Fibroblast of skin of back (primary cell): ENCODE measurements at places on chromosomes 5 and 9.

- no peak for DNase-seq
Measured at GRCh38 chr5:80122579-80122978, 87.4 kb downstream of the THBS4 start.

GRCh38 chr5:68215208-68215897, at the start of gene PIK3R1:
TSS of gene PIK3R1 (plus strand) at chr5:68215756. CDS start at chr5:68226676, 10,920 bp downstream.
- peak; percentile 95 for DNase-seq

- no peak for DNase-seq
Measured at GRCh38 chr5:122258241-122258640, 53.8 kb upstream of the SNCAIP start.

- no peak for DNase-seq
Measured at GRCh38 chr5:1784197-1785050, 15.2 kb downstream of the MRPL36 start.

- DNase-seq, result no peak
Measured at GRCh38 chr5:96260009-96260408, 173.0 kb downstream of the PCSK1 start.

GRCh38 chr9:14300040-14300439, 13.9 kb downstream of the NFIB start:
- DNase-seq, result no peak

DNA sequence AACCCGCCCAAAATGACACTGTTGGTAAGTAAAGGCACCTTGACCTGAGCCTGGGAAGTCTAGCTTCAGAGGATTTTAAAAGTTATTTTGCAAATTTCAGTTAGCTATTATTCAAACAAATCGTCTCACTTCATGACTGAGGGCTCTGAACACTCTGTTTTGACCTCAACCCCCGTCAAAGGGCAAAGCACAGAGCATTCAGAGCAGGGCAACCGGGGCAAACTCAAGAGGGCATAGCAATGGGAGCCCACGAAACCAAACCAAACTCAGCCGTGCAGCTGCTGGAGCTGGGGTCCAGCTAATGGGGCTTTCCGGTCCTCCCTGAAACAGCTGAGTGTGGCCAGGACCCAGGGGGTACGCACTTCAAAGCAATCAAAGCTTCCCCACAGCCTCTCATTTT, 1.6 kb downstream of the C9 start:
- no peak for DNase-seq

DNA sequence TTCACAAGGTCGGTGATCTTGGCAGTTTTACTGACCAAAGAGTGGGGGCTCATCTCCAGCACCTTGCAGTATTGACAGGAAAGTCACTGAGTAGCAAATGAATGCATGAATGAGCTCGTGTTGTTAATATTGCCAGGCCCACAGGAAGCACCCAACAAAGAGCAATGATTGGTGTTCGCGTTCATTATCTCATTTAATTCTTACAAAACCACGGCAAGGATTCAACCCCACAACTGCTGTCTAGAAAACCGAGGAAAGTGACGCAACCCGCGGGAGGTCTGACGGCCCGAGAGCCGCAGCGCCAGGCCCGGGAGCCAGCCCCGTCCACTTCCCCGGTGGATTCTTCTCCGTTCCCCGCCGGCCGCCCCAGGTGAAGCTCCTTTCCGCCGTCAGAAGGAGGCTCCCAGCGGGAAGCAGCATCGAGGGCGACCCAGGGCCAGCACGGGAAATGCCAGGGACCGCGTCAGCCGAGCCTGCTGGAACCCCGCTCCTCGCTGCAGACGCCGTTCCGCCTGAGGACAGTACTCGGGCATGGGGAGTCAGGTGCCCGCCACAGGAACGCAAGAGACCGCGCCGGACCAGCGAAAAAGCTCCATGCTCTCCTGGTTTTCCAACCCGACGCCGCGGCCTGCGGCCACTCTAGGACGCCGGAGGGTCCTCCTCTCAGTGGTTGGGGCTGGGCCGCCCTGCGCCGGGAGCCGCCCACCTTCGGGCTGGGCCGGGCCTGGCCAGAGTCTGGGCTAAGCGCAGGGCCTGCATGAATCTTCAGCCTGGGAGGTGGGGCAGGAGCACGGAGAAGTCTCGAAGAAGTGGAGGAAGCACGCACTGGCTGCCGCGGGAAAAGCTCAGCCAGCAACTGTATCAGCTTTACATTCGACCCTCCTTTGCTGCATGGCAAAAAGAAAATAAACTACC, 19.8 kb upstream of the FER start:
- peak; percentile 91 for DNase-seq

DNA sequence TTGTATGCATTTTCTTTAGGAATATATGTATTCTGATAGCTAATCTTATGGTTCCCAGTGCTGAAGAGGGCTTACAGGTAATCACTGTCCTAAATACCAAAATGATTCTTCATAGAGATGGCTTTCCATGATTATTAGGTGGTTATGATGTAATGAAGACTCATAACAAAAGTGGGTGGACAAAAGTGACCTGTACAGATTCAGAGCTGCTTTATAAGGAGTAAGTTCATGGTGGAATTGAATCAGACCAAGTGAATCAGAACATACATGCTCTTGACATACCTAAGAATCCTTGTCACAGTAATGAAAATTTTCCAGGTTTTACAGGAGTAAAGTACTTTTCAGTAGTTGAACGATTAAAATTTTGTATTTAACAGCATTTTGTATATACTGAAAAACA, 105.6 kb downstream of the NIPBL start:
- peak; percentile 22 for DNase-seq

- DNase-seq, result no peak
Measured at GRCh38 chr5:135641734-135642487, 63.1 kb upstream of the CXCL14 start.

DNA sequence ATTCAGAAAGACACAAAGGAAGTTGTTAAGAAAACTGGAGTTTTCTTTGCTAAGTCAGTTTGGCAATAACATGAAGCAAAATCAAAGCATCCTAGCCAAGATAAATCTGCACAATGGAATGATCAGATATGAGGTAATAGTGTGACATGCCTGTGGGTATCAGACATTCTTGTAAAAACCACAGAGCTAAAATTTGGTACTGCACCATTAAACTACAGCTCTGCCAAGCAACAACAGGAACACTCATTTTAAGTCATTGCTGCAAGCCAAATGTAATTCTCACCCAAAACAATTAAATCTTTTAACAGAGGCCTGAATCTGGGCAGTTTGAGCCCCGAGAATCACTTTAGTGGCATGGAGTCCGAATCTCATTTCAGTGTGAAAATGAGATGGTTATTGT, 96.6 kb downstream of the VCAN start:
- peak; percentile 93 for DNase-seq

- DNase-seq, result peak; percentile 71
Measured at GRCh38 chr5:170393235-170393634, 4.1 kb upstream of the KCNMB1 start.

- peak; percentile 21 for DNase-seq
Measured at GRCh38 chr5:160311491-160312133, 752 bp downstream of the CCNJL start.

- peak; percentile 54 for DNase-seq
Measured at GRCh38 chr5:58898006-58898405, 315.1 kb downstream of the RAB3C start.

- DNase-seq, result peak; percentile 81
Measured at GRCh38 chr5:143248822-143249579, 154.5 kb downstream of the NR3C1 start.

DNA sequence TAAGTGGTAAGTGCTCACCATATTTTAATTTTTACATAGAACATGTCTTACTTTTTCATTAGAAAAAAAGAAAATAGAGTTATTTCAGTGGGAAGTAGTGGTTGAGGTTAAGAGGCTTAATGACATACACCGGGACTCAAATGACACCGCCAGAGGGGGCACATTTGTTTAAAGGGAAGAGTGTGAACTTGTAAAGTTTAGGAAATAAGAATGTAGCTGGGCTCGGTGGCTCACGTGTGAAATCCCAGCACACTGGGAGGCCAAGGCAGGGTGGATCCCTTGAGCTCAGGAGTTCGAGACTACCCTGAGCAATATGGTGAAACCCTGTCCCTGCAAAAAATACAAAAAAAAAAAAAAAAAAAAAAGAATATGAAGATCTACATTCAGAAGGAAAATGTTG, 43.4 kb upstream of the TNFAIP8 start:
- DNase-seq, result peak; percentile 31

DNA sequence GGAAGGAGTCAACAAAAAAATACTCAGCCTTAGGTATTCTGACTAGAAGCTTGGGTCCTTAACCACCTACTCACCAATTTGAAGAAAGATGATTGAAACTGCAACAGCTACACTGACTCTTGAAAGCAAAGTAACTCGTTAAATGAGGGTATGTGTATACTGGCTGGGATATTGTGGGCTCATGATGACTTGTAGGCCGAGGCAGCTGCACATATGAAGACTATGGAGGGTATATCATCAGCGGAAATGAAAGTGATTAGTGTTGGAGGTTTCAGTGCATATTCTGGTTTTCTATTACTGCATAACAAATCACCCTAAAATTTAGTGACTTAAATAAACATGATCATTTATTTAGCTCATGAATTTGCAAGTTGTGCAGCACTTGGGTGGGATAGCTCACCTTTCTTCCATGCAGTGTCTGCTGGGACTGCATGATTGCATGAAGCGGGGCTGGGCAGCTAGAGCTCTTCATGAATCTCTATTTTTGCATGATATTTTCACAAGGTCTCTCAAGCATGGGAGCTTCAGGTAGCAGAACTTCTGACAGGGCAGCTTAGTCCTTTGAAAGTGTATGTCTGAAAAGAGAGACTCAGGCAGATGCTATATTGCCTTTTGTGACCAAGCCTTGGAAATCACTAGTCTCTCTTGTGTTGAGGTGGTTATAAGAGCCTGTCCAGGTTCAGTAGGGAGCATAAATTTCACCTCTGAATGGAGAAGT, 96.1 kb upstream of the CDKN2B start:
- no peak for DNase-seq

- DNase-seq, result no peak
Measured at GRCh38 chr5:134945041-134945440, 22.7 kb upstream of the CATSPER3 start.

- DNase-seq, result no peak
Measured at GRCh38 chr9:76624391-76625048, 139.7 kb upstream of the PCA3 start.

- DNase-seq, result no peak
Measured at GRCh38 chr5:16661713-16662112, 44.9 kb upstream of the RETREG1 start.

GRCh38 chr5:920321-920720, 27.6 kb downstream of the TRIP13 start:
- no peak for DNase-seq

DNA sequence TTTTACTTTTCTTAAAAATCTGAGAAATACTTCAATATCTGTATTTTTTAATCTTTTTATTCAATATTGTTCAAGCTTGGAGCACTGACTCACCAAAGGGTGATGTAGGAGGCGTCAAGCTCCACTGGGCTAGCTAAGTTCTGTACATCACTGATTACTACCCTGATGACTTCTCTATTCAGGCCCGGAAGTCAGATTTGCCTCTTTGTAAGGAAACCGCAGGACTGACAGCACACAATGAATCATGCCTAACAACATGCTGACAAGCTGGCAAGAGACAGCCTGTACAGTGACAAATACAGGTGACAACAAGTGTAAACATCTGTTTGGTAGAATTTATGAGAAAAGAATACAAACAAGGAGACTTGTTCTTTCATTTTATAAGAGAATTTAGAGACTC, 627.9 kb upstream of the RORB start:
- DNase-seq, result no peak

DNA sequence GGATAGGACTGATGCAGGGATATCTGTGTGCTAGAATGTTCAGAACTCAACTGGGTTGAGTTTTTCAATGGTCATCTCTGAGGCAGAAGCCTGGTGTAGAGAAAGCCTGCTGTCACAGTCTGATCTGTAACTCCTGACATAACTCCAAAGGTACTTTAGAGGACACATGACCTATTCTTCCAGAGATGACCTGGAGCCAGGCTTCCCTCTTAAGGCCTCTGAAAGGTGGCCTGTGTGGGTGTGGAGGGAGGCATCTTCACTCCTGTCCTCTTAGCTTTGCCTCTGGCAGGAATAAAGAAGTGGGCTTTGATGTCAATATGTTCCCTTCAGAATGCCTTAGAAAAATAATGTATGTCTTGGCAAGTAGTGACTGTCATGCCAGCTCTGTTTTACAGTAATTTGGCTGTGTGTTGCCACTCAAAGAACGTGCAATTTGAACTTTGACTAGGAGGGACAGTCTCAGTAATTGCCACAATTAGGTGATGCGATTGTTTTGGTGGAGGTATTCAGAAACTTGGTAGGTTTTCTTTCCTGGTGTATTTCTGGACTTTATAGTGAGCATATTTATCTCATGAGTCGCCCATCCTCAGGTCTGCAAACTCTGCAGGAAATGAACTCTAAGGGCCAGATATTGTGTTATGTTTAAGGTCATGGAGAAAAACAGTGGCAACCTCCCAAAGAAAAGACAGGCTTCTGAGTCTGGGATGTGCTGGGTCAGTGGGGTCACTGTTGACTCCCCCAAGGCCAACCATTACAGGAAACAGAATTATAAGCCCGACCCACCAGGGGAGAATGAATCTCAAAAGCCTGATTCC, 3.2 kb upstream of the C5orf63 start:
- peak; percentile 56 for DNase-seq

GRCh38 chr5:32507738-32508434, 63.3 kb upstream of the ZFR start:
- DNase-seq, result peak; percentile 97

DNA sequence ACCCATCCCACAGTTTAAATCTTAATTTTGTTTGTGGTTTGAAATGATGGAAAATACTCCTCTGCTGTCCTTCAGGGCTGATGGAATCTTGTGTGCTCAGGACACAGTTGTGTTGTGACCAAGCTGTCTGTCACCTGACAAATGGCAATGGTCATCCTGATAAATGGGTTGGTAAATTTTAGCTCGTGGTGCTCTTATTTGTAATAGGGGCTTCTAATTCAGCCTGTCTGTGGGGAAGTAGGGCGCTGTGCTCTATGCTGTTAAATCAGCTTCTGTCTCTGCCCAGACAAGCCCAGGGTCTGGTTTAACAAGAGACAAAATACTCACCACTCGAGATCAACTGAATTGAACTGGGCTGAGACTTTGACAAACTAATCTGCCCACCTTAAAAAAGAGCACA, 4.5 kb downstream of the LRRTM2 start:
- no peak for DNase-seq

DNA sequence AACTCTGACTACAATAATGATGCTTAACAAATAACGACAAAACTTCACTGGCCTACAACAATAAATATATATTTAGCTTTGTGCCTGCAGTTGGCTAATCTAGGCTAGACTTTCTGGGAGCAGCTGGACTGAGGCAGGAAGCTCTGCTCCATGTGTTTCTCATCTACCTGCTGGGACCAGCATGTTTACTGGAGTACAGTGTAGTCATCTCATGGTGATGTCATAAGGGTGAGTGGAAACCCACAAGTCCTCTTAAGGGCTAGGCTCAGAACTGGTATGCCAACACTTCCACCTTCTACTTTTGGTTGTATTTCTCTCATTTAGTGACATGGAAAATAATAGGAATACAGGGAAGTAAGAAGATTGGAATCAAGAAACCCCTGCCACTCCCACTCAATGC, 85.7 kb upstream of the NIPBL start:
- DNase-seq, result no peak

DNA sequence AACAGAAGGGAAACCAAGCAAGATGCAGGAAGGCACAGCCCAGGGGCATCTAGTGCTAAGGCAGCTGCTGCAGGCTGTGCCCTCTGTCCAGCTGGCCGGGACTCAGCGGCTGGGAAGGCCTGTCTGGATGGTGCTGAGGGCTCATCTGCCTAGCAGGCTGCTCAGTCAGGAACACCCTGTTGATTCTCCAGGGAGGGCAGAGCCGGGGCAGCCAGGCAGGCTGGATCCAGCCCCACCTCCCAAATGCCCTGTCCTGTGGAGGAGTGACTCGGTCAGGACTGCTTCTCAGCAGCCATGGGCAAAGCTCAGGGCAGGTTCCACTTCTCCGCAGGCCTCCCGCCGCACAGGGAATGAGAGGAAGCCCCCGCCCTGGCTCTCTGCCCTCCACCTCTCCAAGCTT, 7.8 kb upstream of the LCN9 start:
- DNase-seq, result no peak

GRCh38 chr5:9820691-9821449, 190.7 kb upstream of the TAS2R1 start:
- DNase-seq, result peak; percentile 61
